ENCODE measurements at places on chromosomes 2 and 18. TPM values are rescaled to one million over a fixed set of nuclear protein-coding genes. Genes with fewer than 3 reads are reported as not detected.

DNA sequence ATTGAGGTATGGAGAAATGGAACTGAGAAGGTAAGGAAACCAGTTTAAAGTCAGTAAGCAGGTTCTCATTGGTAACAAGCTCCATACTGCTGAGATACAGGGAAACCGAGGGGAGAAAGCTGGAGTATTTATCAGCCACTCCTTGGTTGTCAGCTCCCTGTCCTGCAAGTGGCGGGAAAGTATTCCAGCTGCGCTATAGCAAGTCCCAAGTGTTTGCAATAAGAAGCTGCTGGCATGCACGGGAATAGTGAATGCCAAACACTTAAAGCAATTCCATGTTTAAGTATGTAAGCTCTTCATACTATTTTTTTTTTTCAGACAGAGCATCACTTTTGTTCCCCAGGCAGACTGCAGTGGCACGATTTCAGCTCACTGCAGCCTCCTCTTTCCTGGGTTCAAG, 1601.1 kb downstream of the SUCLG1 start:
- H3K4me1 ChIP-seq: no peaks in the 10 kb centered on the region

- H3K27me3 ChIP-seq: no peaks in the 10 kb centered on the region
- H3K4me1 ChIP-seq: peaks cover 52% of the 10 kb centered on the region
- H3K36me3 ChIP-seq: peaks cover 37% of the 10 kb centered on the region
Measured at GRCh38 chr2:73931531-73932500, 5.1 kb downstream of the DGUOK start.

GRCh38 chr18:45328296-45328695, 287.0 kb upstream of the SLC14A2 start:
- H3K4me3 ChIP-seq: no peak overlapping the region
- no peak overlapping the region for H3K27ac ChIP-seq
- H3K4me1 ChIP-seq: no peaks in the 10 kb centered on the region
- no peak for DNase-seq

DNA sequence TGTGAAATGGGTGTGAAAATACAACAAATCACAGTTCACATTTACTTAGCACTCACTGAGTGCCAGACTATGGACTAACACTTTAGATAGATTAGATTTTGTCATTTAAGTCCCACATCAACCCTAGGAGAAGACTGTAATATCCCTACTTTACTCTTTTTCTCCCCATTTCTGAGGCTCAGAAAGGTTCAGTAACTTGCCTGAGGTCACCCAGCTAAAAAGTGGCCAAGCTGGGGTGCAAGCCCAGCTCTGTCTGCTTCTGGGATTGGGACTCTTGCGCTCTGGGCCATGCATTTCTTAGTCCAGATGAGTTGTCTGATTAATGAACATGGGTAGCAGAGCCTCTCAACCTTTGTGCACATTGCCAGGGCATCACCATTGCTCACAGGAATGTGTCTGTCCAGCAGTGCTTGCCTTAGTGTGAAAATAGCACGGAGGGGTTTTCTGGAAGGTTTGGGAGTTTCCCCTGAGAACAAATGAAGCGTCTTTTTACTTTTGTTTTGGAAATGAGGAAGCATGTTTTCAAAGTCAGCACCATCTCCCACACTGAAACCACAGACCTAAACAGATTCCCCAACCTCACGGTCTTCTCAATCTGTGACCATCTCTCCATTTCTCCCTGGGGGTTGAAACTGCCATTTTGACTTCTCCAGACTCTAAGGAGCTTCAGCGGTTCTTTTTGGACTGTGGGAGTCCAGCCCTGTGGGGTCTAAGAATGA, 31.9 kb downstream of the NRP2 start:
- no peak for DNase-seq
- no peaks in the 10 kb centered on the region for H3K4me1 ChIP-seq
- H3K36me3 ChIP-seq: no peaks in the 10 kb centered on the region
- no peak overlapping the region for H3K4me3 ChIP-seq
- H3K27ac ChIP-seq: no peak overlapping the region

DNA sequence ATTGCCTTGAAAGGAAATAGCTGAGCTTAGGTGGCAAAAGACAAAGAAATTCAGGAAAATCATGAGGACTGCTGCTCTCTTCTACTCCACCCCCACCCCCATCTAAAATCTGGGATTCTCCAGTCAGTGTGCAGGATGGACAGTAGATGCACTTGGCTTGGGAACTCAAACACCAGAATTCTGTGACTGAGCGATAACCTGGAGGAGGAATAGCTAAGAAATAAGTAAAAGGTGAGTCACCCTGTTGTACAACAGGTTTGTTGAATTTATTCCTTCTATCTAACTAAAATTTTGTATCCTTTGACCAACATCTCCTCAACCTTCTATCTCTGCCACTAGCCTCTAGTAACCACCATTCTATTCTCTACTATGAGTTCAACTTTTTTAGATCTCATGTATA, 1029.9 kb upstream of the ACVR2A start:
- H3K27me3 ChIP-seq: no peaks in the 10 kb centered on the region
- H3K27ac ChIP-seq: no peak overlapping the region
- no peaks in the 10 kb centered on the region for H3K4me1 ChIP-seq
- DNase-seq: no peak
- H3K4me3 ChIP-seq: no peak overlapping the region

DNA sequence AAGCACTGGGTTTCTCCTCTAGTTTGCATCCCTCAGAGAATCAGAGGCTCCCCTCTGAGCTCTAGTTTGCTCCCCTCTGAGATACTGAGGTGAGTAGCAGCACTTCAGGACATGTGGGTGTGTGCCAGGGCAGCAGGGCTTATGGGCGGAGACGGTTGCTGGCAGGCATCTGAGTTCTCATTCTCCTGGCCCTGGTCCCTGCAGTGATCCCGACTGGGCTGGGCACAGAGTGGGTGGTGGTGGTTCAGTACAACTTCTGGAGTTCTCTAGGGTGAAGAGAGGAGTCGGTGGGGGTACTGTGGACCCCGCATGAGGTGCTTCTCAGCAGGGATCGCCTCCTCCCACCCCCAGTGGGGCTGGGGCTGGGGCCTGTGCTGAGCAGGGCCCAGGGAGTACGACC, 47.9 kb downstream of the BOLA3 start:
- no peak overlapping the region for H3K27ac ChIP-seq
- H3K36me3 ChIP-seq: peaks cover 59% of the 10 kb centered on the region
- H3K4me1 ChIP-seq: no peaks in the 10 kb centered on the region
- H3K27me3 ChIP-seq: no peaks in the 10 kb centered on the region

DNA sequence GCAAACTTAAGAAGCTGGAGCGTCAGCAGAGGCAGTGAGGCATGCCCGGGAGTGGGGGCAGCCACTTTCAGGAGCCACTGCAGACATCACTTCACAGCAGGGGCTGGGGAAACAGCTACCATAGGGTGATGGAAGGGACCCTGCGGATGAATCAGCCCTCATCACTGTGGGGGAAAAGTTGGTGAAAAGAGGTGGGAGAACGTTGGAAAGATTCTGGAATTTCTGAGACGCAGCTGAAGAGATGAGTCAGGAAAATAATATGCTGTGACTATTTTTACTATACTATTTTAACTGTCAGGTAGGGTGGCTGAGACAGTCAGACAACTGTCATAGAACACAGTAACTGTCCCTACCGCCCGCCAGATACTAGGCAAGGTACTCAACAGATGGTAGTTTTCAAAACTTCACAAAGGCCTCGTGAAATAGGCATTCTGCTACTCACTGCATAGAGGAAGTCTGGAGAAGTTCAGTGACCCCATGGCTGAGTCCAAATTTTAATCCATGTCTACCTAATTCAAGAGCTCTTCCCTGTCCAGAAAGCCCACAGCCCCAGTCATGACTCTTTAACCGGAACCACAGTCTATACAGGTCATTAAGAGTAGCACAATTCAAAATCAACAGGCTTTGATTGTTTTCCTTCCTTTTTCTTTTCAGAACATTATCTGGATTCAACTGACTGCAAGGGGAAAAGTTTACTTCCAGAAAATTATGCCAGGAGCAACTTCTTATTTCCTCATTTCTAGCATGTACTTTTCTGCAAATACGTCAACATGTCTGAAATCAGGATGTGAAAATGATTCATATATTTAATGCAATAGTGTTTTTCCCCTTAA, 39.3 kb upstream of the EPB41L3 start:
- no peak overlapping the region for H3K27ac ChIP-seq
- H3K4me1 ChIP-seq: no peaks in the 10 kb centered on the region
- H3K36me3 ChIP-seq: no peaks in the 10 kb centered on the region
- H3K4me3 ChIP-seq: no peak overlapping the region
- no peak for DNase-seq

GRCh38 chr2:60885683-60886082, 4.3 kb downstream of the REL start:
- no peak overlapping the region for H3K27ac ChIP-seq
- DNase-seq: no peak
- no peaks in the 10 kb centered on the region for H3K27me3 ChIP-seq
- no peaks in the 10 kb centered on the region for H3K4me1 ChIP-seq

GRCh38 chr2:179991344-179991743, 15.8 kb downstream of the CWC22 start:
- peaks cover 3% of the 10 kb centered on the region for H3K4me1 ChIP-seq
- no peaks in the 10 kb centered on the region for H3K27me3 ChIP-seq
- H3K27ac ChIP-seq: no peak overlapping the region
- no peak for DNase-seq
- H3K4me3 ChIP-seq: no peak overlapping the region
- H3K36me3 ChIP-seq: peaks cover 44% of the 10 kb centered on the region

DNA sequence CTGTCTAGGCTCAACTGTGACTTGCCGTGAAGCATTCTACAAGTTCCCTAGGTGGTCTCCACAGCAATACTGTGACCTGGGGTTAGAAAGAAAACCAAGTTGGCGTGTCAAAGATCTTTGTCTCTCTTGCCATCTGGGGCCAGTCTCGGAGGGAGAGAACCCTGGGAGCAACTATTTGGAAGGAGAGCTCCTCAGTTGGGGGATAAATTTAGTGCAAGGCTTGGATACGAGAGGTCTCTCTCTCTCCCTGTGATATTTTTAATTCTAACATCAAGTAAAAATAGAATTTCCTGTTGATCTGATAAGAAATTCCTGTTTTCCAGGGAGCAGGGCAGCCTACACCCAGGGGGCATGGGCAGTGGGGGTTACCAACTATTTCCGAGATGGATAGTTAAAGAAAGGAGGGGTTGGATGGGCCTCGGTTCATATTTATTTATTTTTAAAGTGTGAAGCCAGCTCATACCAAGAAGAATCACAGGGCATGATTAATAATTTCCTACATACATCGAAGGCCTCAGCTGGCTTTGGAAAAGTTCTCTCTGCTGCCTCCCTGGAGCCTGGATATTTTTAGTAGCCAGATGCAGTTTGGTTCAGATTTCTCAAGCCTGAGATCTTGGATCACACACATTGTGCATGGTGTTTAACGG, 62.8 kb downstream of the EHD3 start:
- H3K27ac ChIP-seq: no peak overlapping the region
- no peaks in the 10 kb centered on the region for H3K4me1 ChIP-seq
- DNase-seq: no peak
- no peaks in the 10 kb centered on the region for H3K27me3 ChIP-seq

GRCh38 chr2:64457524-64457923, 3.6 kb downstream of the LGALSL start:
- H3K4me1 ChIP-seq: peaks cover 12% of the 10 kb centered on the region
- H3K27me3 ChIP-seq: no peaks in the 10 kb centered on the region
- H3K4me3 ChIP-seq: no peak overlapping the region
- H3K36me3 ChIP-seq: no peaks in the 10 kb centered on the region

DNA sequence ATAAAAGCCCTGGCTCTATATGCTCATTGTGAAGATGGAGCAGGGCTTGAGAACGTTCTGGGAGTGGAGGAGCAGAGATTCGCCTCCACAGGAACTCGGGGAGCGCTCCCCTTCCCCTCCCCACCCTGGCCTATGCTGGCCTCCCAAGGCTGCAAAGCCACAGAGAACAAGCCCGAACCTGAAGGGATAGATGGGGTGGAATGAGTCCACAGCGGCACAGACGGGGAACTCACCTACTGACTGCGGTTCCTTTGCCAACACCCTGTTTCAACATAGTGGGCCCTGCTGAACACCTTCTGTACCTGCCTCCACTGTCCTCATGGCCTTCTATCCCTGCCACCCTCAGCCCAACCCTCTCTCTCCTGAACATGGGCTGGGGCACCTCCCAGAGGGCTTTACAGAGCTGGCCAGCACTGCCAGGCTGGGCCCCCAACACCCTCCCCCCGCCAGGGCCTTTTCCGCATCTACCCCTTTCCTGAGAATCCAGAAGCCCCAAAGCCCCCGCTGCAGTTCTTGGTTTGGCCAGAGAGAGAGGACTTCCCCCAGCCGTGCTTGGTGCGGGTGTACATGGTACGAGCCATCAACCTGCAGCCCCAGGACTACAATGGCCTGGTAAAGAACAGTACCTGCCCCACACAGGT, 41.5 kb downstream of the LMAN2L start:
- H3K4me1 ChIP-seq: no peaks in the 10 kb centered on the region
- H3K27me3 ChIP-seq: no peaks in the 10 kb centered on the region
- DNase-seq: no peak
- no peaks in the 10 kb centered on the region for H3K36me3 ChIP-seq
- H3K4me3 ChIP-seq: no peak overlapping the region

DNA sequence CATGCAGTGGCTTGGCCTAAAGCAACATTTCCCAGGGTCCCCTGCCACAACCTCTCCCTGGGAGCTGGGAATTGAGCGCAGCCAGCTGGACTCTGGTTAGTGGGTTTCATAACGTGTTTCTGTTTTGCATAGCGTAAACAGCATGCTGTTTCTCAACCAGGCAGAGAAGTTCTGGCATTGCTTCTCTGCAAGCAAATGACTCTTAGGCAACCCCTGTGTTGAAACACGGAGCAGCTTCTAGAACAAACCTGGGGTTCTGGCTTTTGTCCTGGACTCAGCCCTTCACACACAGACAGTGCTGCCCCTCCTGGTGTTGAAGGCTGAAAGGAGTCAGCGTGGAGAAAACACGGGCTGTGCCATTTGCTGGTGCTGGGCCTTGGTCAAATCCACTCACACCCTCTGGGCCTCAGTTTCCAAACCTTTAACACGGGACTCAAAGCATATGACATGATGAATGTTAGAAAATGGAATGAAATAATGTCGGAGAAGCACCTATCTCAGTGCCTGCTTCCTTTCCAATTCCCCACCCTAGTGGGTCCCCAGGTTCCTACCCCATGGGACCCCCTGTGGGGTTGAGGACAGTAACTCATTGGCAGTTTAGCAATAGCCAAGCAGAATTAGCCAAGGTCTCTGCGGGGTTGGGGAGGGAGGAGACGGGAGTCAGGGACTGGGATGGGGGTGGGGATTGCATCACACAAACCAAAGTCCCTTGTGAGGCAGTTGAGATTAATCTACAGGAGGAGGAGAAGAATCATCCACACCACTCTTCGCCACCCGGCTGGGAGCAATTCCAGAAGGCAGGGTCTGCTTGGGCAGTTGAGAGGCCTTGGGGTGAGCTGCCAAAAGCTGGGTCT, 30.2 kb upstream of the IL1R2 start:
- no peak overlapping the region for H3K27ac ChIP-seq
- H3K27me3 ChIP-seq: no peaks in the 10 kb centered on the region
- H3K4me1 ChIP-seq: no peaks in the 10 kb centered on the region
- DNase-seq: no peak

REG1B gene
- total RNA-seq: not detected

TAF1B gene
- total RNA-seq: 9.9 TPM

AMER3 gene
- not detected for total RNA-seq

QPCT gene
- 0.53 TPM for total RNA-seq

SERPINB10 gene
- total RNA-seq: not detected

SERPINB8 gene
- total RNA-seq: 11.0 TPM

WNT10A gene
- total RNA-seq: 6.6 TPM

MFSD2B gene
- 0.30 TPM for total RNA-seq
